Activated CD8-positive, alpha-beta T cell treated with anti-CD3 and anti-CD28 coated beads for 36 hours (primary cell): ENCODE measurements at places on chromosomes 1 and 21.

- DNase-seq = no peak
Observed at GRCh38 chr1:209403921-209404320, 179.6 kb upstream of the CAMK1G start.

DNA sequence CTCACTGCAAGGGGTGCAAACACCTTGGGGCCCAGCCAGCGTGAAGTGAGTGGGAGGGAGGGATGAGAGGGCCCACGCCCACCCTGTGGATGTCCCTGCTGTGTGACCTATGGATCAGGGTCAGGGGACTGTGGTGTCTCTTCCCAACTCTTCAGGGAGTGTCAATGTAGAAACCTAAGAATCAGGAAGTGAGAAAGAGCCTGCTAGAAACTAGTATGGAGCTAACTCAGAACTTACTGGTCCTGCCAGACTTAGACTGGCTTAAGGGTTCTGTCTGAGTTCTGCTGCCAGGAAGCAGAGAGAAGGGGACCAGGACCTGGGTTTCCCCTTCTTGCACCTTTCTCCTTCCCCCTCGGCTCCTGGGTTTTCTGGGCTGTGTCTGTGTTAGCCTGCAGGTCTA is 1.8 kb upstream of the IL10 start:
- no peak for DNase-seq

GRCh38 chr1:200445213-200445612 is 35.4 kb upstream of the ZNF281 start:
- peak; percentile 34 for DNase-seq

- no peak for DNase-seq
Observed at GRCh38 chr1:237394281-237394680, 352.3 kb downstream of the RYR2 start.

- no peak for DNase-seq
Observed at GRCh38 chr1:237204841-237205240, 162.9 kb downstream of the RYR2 start.
